ENCODE measurements at places on chromosomes 2 and 18.
A peak's percentile ranks its signal among the peaks of the same experiment; 100 is the strongest.

DNA sequence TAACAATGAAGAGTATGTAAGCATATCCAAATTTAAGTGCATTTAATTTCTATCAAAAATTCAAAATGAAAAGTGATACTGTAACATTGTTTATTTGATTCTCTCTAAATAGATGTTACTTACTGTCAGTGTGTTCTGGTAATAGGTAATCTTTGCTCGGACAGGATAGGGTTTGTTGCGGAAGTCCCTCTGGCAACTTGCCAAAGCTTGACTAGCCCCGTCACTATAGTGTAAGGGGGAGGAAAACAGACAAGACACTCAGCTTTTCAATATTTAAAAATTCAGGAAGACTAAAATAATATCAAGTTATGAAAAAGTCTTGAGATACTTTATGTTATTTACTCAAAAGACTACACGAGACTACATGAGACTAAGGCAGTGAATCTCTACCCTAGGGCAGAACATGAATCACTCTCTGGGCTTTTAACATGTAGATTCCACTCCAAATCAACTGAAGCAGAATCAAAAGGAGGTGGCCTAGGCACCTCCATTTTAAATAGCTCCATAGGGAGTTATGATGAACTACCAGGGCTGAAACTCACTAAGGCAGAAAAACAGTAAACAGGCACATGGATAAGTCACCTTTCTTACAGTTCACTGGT is 5.9 kb downstream of the LMAN1 start:
- DNase-seq, result no peak

- DNase-seq, result no peak
Measured at GRCh38 chr2:230312638-230313037, 14.4 kb upstream of the SP140L start.

GRCh38 chr2:11239666-11240462 is 84.6 kb downstream of the SLC66A3 start:
- DNase-seq, result no peak

GRCh38 chr2:68188831-68189230 is 31.1 kb downstream of the PNO1 start:
- DNase-seq, result no peak

- no peak for DNase-seq
Measured at GRCh38 chr2:201404699-201405280, 46.5 kb downstream of the TRAK2 start.

- no peak for DNase-seq
Measured at GRCh38 chr2:232455426-232456255, at the start of gene ALPI. ALPI (plus strand) TSS chr2:232456153; CDS start chr2:232456200, 47 bp downstream.

DNA sequence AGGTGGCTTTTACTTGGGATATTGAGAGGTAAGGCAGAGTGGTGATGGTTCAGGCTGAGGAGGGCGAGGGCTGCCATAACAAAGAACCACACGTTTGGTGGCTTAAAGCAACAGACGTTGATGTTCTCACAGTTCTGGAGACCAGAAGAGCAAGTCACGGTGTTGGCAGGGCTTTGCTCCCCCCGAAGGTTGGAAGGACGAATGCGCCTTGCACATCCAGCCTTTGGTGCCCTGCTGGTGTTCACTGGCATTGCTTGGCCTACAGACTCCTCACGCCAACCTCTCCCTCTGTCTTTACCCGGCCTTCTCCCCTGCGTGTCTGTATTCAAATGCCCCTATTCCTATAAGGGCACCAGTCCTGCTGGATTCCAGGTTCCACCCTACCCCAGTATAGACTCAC is 125.4 kb downstream of the TPO start:
- no peak for DNase-seq

DNA sequence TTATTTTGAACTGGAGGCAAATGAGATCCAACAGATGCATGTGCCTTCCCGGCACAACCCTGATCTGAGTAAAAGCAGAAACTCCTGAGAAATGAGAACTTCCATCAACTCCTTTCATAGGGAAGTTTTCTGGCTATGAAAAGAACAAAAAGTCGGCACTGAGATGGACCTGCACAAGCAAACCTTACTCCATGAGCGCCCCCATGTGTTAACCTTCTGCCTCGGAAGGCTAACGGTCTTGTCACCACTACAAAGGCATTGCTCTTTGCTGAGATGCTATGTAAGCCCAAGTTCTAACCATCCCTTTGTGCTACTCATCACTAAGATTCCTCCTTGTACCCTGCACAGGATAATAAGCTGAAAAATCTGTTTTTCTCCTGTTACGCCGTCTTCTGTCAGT is 57.3 kb upstream of the SULT1C3 start:
- DNase-seq, result no peak

- DNase-seq, result no peak
Measured at GRCh38 chr2:229713371-229714079, 830 bp downstream of the DNER start.

GRCh38 chr2:77155511-77155910 is 366.7 kb downstream of the LRRTM4 start:
- no peak for DNase-seq

DNA sequence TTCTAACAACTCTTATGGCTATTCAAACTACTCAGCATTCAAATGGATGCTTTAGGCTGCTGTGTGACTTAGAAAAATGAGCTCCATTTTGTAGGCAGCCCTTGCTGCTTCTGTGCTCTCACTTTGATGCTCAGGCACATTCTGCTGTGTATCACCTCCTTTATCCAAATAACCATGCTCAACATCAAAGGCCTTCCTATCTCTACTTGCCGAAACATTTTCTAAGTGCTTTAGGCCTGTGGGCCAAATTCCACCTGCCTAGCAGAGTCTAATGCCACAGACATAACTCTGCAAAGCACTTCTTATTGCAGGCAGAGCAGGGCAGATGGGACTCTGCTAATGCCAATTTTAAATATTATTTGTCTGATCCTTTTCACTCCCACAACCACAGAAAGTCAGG is 397.4 kb downstream of the RND3 start:
- no peak for DNase-seq

- no peak for DNase-seq
Measured at GRCh38 chr2:178327516-178327915, 123.5 kb downstream of the PRKRA start.

GRCh38 chr2:189683348-189683747 is 8.9 kb downstream of the ANKAR start:
- no peak for DNase-seq

DNA sequence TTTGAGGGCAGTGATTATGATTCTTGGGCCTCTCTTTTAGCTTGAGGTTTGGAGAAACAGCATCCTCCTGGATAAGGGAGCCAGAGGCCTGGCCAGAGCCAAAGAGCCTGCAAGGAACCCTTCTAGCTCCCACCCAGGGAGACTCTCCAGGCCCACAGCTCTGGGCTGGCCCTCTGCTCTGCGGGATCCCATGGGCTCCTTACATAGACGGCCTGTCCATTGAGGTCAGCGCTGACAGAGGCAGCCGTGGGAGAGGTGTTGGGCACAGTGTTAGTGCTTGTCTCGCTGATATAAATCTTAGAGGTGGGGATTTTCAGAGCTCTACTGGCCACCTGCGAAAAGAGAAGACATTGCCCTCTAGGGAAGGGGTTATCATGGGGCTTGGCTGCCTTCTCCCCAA is 67.2 kb downstream of the XDH start:
- no peak for DNase-seq

- DNase-seq, result no peak
Measured at GRCh38 chr2:171895786-171896185, 1.7 kb upstream of the SLC25A12 start.

- no peak for DNase-seq
Measured at GRCh38 chr2:107595749-107596148, 230.9 kb upstream of the RGPD4 start.

DNA sequence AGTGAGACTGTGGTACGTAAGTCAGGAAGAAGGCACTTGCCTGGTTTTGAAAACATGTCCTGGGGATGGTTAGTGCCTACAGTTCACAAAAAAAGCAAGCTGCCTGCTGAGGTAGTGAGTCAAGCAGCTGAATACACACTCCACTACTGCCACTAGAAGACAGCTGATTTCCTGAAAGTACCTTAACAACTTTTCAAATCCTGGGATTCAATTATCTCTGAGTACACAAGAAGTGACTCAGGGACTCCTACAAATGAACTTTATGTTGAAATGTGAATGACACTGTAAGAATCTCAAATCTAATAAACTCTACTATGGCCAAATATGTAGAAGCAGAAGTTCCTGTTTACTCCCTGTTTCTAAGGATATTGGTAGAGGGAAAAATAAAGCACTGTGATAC is 58.0 kb upstream of the ARL5A start:
- DNase-seq, result no peak

GRCh38 chr2:43039376-43040080 is 186.9 kb downstream of the ZFP36L2 start:
- DNase-seq, result no peak

GRCh38 chr18:23859466-23860336 is 154.9 kb upstream of the TTC39C start:
- DNase-seq, result no peak

DNA sequence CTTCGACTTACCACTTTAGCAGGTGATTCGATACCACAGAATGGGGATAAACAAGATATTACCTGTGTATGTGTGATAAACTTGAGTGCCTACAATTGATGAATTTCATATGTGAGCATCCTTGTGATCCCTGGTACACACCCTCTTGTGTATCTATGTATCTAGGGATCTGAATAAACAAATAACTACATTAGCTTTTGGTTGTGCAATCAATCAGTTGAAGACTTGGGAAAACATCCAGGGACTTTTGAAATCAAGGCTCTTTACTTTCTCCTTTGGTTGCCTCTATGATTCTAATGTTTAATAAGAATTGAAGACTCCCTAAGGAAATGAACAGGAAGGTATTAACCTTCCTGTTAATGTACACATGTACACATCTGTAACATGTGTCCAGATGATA is 97.3 kb upstream of the DCC start:
- no peak for DNase-seq

DNA sequence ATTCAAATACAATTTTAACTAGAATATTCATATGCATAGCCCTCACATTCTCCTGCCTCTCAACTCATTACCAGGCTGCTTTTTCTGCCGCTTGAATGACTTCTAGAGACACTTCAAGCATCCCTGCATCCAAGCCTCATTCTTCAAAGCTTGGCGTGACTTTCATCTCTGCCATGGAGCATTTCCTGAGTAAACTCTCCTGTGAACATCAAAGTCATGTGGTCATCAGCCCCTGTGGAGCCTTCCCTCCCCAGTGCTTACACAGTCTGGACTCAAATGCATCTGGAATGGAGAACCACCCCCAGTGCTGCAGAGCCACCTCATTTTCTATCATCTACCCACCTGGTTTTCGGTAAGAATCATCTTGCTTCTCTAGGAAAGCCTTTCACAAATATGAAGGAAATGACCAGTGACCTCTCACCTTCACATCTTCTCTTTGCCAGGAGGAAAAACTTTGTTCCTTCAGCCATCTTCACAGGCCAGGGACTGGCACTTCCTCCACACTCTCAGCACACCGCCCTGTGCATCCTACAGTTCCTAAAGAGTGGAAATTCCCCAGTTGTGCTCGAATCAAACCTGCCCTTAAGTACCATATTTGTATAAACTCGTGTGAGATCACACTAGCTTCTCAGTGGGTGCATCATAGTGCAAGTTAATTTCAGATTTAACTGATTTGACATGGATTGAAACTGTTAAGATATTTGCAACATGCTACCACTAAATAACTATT is 116.4 kb downstream of the COL6A3 start:
- no peak for DNase-seq

- no peak for DNase-seq
Measured at GRCh38 chr2:195595825-195596224, 61.2 kb upstream of the SLC39A10 start.

GRCh38 chr2:226873051-226873620 is 37.3 kb downstream of the RHBDD1 start:
- no peak for DNase-seq

- DNase-seq, result no peak
Measured at GRCh38 chr2:43110442-43110871, 115.9 kb downstream of the ZFP36L2 start.

GRCh38 chr2:40097691-40098385 is 318.8 kb upstream of the THUMPD2 start:
- DNase-seq, result no peak

GRCh38 chr2:69381337-69381737 is 5.7 kb downstream of the GFPT1 start:
- no peak for DNase-seq

DNA sequence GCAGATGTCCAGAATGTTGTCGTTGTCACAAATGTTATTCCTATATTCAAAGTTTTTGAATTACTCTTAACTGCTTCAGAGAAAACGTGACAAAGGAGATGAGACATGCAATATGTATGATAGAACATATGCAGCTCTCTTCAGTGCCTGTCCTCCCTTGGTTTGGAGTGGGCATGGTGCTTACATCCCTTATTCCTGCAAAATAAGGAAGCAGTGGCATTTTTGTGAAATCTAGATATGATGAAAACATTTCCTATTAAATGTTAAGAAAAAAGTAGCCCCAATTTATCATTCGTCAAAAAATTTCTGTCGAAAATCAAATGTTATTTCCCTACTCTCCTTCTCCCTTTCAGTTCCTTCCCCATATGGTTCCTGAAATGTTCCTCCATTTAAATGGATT is 457.5 kb upstream of the FANCL start:
- no peak for DNase-seq

GRCh38 chr18:39305766-39306165 is 1740.2 kb upstream of the CELF4 start:
- DNase-seq, result no peak

DNA sequence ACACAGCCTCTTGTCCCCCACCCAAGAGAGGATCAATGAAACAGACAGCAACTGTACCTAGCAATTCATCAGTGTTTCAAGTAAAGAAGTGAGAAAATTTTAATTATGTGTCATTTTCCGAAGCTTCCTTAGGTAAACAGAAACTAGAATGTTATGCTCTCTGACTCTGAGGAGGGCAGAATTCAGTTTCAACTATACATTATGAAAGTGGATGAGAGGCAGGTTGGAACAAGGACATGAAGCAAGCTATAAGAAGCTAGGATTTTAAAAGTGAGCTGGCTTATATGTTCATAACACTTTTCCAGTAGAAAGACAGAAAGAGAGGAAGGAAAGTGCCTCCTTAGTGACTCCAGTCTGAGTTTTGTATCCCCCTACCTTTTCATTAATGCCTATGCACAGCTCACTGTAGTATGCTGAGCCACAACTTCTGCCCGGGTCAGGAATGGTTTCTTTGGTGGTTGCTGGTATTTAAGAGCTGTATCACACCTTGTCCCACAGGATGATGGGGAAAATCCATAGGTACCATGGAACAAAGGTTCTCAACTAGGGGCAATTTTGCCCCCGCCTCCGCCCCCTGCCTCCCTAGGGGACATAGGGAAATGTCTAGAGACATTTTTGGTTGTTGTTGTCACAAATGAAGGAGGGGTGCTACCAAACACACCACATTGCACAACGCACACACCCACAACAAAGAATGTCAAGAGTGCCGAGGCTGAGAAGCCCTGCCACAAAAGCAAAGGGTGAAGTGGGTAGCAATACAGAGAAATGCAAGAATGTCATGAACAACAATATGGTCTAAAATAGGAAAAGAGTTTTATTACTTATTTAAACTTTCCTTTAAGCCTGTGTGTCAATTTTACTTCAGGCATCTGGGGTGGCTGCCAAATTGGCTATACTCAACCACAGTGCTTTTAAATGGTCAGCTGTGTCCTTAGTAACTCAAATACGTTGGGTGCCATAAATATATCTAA is 161.0 kb upstream of the ZFP36L2 start:
- no peak for DNase-seq

- DNase-seq, result no peak
Measured at GRCh38 chr2:9548506-9548905, 7.1 kb downstream of the ADAM17 start.

- no peak for DNase-seq
Measured at GRCh38 chr2:13114391-13114790, 397.7 kb downstream of the TRIB2 start.

- peak; percentile 66 for DNase-seq
Measured at GRCh38 chr18:13376841-13377351, 158.3 kb downstream of the LDLRAD4 start.
